ENCODE measurements at places on chromosomes 12 and 14.

DNA sequence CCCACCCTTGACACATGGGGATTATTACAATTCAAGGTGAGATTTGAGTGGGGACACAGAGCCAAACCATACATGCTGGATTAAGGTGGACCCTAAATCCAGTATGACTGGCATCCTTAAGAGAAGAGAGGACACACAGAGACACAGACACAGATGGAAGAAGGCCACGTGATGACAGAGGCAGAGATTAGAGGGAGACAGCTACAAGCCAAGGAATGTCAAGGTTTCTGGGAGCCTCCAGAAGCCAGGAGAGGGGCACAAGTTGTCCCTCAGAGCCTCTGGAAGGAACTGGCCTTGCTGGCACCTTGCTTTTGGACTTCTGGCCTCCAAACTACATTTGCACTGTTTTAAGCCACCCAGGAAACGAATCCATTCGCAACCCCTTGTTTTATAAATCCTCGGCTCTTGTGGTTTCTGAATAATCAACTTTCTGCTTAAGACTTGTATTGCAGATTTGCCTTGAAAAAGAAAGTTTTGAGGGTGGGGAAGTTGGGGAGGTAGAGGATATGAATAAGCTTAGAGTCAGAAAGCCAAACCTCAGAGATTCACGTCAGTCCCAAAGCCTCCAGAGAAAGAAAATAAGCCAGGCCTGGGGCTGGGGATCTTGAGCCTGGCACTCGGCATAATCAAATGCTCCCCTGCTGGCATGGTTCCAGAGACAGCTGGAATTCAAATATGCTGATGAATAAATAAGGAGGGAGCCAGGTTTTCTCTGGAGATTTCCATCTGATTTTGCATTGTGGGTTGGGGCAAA lies 224.2 kb upstream of the PWP1 start:
- DNase-seq = no peak

- no peak for DNase-seq
These were observed 220.9 kb upstream of the LRFN5 start for GRCh38 chr14:41385797-41386196.

DNA sequence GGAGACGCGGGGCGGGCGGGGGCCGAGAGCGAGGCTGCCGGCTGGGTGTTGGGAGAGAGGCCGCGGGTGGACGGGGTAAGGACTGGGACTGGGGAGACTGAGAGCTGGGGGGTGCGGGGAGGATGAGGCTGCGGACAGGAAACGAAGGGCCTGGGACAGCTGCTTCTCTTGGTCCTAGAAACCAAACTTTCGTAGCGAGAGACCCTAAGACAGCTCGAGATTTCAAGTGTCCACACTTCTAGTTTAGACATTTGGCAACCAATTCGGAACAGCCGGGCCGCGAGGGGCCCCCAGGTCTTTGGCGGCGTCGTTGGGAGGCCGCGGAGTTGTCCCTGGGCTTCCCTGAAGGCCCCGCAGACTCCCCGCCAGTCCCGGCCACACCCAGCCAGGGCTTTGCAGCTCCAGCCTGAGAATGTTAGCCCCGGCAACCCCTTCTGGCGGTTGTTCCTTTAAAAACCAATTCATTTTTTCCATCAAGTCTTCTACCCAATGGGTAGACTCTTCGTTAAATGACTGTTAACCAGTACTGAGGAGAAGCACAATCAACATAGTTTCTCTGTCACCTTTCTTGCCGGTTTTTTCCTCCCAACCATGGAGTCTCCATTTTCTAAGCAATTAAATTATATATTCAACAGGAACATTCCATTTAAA lies 11.5 kb downstream of the NKX2-1 start:
- DNase-seq = no peak

DNA sequence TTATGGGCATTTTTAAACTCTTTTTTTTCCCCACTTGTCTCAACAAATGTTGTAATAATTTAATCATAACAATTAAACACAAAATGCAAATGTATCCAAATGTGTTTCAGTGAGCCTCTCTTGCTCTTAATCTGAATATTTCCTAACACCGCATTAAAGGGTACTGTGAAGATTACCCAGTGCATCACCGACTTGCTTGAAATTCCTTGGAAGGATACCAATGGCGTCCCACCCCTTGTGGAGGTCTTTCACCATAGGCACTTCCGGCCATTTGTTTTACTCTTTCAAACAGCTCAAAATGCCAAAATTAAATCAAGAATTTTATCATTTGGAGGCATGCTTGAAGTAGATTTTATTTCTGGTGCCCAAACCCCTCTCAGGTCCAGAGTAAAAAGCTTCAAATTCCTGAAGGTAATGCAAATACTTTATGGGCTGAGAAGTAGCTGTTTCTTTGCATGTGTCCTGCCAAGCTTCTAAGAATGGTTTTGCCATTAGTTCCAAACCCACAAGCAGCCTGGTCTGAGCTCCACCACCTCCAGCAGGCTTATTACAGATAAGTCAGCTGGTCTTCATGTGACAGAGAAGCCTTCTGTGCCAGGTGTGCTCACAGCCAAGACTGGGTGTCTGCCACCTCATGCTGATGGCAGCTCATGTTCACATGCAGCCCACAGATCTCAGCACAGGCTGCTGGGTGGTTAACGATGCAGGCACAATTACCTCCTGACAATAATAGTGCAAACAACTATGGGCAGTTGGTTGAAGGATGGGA lies 16.4 kb upstream of the NUDT4 start:
- no peak for DNase-seq

- no peak for DNase-seq
These were observed 3.9 kb downstream of the TAOK3 start for GRCh38 chr12:118368821-118369220.

DNA sequence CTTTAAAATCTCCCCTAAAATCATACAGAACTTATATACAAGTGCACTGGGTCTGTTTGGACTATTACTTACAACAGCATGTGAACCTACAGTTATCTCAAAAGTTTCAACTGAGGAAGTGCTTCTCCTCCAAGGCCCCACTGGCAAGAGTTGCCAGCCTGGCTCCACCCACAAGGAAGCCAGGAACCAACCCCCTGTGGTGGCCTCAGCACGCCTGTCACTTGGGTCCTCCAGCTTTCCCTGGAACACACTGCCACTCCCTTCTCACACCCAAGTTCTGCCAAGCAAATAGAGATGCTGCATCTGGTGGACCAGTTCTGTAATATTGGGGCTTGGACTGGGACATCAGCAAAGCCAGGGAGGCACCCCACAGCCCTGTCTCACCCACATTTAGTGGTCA lies 115.4 kb downstream of the GCH1 start:
- no peak for DNase-seq

DNA sequence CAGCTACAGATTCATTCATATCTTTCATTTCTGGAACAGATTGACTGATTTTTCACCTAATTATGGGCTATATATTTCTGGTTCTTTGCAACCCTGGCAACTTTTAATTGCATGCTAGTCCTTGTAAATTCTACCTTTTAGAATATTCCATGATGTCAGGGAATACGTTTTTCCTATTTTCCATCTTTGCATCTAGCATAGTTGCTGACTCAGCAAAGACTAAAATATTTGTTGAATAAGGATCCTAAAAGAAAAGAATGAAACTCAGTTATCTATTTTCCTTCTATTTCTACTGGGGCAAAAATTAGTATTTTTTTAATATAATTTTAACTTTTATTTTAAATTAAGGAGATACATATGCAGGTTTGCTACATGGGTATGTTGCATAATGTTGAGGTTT lies 438.3 kb downstream of the GXYLT1 start:
- DNase-seq = no peak

- DNase-seq = no peak
These were observed 16.3 kb downstream of the ELK3 start for GRCh38 chr12:96210376-96211055.

GRCh38 chr12:1646569-1647284 lies 17.7 kb downstream of the WNT5B start:
- DNase-seq = no peak

DNA sequence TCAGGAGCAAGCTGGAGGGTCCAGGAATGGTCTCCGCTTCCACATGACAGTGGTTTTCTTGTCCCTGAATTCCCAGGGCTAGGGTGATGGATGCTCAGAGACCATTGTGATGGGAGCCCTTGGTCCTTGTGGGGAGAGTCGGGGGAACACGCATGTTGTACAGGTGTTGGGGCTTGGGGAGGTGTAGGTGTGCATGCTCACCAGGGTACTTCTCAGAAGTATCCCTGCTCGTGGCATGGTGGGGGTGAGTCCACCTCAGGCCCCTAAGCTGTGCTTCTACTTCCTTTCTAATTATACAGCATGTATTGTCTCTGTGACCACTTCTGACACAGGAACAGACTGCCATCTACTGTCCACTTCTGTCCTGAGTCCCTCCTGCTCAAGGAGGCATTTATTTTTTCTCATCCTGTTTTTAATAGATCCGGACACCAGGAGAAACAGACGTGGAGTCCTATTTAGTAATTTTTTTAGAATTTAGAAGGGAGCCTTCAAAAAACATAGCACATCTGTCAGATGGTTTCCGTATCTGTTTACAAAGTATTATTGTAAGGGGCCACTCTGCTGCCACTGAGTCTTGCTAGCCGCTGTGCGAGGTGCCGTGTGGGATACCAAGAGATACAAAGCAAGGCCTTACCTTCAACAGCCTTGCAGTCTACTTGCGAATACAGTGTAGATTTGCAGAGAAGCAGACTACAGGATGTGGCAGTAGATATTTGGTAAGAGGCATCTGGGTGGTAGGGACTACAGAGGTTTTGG lies 10.5 kb downstream of the NTF3 start:
- no peak for DNase-seq
